ENCODE measurements at places on chromosomes 7 and 10.
A peak's percentile ranks its signal among the peaks of the same experiment; 100 is the strongest.

DNA sequence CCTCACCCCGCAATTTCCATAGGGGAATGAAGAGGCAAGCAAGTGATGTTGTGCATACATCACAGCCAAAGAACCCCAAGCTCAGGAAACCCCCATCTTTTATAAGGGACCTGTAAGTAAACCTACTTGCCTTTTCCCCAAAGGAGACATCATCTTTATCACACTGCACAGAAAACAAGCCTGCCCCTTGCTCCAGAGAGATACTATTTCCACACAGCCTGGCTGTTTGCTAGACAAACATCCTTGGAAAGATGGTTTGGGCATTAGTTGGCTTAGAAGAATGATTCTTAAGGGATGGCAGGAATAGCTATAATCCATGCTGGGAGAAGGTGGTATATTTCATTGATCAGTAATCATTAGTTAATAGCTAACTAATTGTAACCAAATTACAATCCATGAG lies 123.7 kb upstream of the SEC61G start:
- no peak for DNase-seq

- DNase-seq = no peak
These were observed 30.4 kb downstream of the A1CF start for GRCh38 chr10:50855015-50855414.

DNA sequence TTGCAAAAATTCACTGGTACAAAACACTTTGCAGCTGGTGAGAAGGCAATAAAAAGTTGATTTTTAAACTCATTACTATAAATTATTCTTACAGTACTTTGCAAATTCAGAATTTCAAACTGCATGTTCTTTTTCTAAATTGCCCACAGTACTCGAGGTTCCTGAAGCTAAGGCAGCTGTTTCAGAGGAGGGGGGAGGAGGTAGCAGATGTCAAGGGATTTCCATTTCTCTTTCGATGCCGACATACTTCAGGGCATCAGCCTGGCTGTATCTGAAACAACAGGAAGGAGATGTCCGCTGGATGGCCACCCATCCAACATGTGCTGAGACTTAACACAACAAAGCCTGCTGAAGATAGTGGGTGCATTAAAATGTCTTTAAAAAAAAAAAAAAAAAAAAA lies 76.7 kb downstream of the EZH2 start:
- no peak for DNase-seq

DNA sequence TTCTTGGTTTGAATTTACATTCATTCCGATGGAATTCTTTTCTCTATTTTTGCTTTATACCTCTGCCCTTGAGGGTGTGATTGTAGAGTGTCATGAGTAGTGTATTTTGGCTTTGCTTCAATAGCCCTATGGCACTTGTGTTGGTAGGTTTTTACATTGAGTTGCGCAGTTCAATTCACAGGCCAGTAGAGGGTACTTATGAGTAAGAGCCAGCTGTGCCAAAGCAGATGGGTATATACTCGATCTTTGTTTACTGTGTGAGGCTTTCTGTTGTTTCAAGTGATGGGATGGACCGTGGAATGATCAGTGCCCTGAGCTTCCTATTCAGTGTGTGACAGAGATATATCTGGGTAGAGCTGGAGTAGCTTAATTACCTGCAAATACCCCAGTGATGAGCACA lies 4.3 kb upstream of the AKR1C3 start:
- DNase-seq = no peak

DNA sequence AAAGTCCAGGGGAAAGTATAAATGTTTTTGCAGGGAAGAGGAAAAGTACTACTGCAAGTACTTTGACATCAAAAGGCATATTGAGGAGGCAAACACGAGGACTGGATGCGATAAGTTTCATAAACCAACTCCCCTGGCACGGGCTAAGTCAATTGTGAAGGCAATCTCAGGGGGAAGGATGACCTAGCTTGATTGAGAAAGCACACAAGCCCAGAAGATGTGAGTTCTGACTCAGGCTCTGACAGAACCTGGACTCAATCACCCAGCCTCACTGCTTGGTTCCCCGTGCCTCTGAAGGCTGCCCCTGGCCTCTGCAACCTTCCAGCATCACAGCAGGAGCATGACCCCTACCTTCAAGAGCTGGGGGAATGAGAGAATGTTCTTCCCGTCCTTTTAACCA lies 93.2 kb upstream of the ZNF438 start:
- DNase-seq = peak; percentile 22

DNA sequence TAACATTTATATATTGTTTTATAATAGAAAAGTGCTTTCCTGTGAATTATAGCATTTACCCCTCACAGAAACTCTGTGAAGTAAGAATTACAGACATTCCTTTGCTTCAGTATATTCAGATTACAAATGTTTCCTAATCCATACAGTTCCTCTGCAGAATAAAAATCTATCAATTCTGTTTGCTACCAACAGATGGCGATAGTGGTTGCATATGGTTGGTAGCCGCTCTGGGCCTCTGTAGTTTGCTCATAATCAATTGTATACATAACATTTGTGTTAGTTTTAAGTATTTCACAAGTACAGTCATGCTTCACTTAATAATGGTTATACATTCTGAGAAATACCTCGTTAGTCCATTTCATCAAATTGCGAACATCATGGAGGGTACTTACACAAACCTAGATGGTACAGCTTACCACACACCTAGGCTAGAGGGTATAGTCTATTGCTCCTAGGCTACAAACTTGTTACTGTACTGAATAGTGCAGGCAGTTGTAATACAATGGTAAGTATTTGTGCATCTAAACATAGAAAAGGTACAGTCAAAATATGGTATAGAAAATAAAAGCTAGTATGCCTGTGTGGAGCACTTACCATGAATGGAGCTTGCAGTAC lies 94.4 kb upstream of the STEAP4 start:
- DNase-seq = no peak

Measured in stimulated activated CD8-positive, alpha-beta memory T cell treated with anti-CD3 and anti-CD28 coated beads, Interleukin-4, amount 100 ng/mL, for 48 hours (primary cell).